Stimulated activated CD4-positive, alpha-beta T cell treated with anti-CD3 and anti-CD28 coated beads, Interleukin-15, amount 100 ng/mL, for 24 hours (primary cell): ENCODE measurements at places on chromosomes 3 and 15.

DNA sequence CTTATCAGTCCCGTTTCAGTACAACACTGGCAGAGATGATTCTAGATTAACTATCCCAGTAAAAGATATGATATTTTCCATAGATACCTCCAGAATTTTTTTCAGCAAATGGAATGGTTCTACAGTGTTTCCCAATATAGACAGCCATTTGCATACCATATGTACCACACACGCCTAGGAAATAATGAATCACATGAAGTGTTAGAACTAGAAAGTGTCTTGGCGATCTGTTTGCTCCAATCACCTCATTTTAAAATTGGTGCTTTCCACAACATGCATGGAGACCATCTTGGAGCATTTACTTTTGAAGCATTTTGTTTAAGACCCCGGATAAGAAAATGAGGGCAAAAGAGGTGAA, 2.0 kb downstream of the C2CD4A start:
- DNase-seq: no peak

DNA sequence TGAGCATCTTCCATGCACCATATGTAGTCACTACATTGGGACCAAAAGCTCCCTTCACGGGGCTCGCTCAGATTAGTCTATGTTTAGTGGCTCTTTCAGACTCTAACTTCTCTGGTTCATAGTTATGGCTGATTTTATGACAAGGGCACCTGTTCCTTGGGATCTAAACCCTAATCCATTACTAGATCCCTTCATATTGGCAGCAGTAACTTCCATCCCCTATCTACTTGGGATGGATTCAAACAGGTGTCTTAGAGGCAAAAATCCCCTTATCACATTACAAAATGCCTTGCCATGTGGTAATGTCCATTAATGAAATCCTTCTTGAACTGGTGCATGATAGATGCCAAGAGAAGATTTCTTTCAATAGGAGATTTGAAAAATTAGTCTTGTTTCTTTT, 96.7 kb upstream of the TP63 start:
- DNase-seq: no peak

- peak; percentile 31 for DNase-seq
These were observed 110.3 kb downstream of the CYP19A1 start for GRCh38 chr15:51227940-51228732.

DNA sequence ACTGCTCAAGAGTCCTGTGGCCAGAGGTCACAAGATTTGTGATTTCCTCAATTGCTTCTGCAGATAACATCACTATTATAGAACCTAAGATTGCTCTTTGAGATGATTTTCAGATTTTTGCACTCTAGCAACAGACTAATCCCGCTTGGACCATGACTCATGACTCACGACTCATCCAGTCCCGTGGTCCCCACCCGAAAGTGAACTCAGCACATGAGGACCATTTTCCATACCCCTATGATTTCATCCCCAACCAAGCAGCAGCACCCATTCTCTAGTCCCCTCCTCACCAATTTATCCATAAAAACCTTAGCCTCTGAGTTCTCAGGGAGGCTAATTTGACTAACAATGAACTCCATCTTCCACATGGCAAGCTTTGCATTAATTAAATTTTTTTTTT, 106.3 kb upstream of the ALCAM start:
- DNase-seq: peak; percentile 1

DNA sequence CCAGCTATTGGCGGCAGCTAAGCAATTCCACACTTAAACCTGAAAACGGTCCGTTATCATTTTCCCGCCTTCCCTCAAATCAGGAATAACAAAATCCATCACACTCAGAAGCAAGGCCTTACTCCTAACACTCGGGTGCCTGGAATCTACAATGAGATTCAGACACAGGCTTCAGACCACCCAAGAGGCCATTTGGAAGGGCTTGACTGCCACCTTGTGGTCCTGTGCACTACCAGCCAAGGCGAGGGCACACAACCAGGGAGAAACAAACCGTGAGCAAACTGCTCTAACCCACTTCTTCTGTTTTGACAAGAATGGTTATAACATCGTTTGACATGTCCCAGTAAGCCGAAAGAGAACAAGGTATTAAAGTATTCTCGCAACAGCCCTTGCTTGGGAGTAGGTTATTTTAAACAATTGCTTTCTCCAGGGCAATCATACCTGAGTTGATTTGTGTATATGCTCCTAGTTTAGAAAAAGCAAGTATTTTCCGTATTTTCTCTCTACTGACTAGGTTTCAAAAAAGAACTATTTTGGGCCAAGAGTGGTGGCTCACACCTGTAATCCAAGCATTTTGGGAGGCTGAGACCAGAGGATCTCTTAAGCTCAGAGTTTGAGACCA, 40.1 kb upstream of the TAFA4 start:
- peak; percentile 57 for DNase-seq

GRCh38 chr15:31263751-31264558, 62.7 kb upstream of the KLF13 start:
- peak; percentile 83 for DNase-seq

GRCh38 chr3:135271177-135272025, 476.3 kb downstream of the EPHB1 start:
- no peak for DNase-seq

- DNase-seq: no peak
These were observed 45.2 kb upstream of the AADACL2 start for GRCh38 chr3:151688571-151688970.

- DNase-seq: no peak
These were observed 95.0 kb upstream of the GADL1 start for GRCh38 chr3:30989276-30990030.

DNA sequence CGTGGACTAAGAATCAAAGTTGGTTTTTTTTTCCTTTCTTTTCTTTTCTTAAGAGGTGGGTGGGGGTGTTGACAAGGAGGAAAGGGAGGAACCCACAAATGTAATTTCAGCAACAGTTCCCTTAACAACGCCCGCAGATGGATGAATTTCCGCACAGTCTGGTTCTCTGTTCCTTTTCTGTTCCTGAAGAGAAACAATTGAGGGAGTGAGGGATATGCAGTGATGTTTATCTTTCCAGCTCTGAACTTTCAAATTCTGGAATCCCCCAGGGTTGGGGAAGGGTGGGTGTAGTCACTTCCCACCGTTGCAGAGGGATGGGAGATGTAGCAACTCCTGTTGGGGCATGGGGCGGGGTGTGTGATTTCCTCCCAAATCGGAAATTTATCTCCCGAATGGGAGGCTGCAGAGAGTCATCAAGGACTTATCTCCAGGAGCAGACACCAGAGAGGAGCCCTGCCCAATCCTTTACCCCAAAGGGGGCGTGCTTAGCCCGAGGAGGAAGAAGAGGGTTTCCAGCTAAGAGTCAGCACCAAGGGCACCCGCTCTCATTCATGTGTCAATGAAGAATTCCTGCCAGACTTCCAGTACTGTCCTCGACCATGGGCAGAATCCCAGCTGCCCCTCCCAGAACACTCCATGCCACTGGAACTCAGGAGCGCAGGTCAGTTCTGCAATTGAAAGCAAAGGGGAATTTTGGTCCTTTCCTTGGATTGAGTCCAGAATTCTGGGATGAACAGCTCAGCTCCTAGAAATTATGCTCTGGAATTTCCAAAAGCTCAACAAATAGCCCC, 35.0 kb upstream of the CFAP161 start:
- no peak for DNase-seq

- DNase-seq: no peak
These were observed 2.7 kb downstream of the C3orf22 start for GRCh38 chr3:126555795-126556636.

DNA sequence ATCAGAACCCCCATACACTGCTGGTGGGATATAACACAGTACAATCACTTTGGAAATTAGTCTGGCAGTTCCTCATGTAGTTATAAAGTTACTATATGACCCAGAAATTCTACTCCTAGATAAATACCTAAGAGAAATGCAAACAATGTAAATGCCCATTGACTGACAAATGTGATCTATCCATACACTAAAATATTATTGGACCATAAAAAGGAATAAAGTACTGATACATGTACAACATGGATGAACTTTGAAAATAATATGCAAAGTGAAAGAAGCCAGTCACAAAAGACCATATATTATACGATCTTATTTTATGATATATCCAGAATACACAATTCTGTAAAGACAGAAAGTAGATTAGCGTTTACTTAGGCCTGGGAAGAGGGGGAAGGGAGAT, 7.8 kb downstream of the IMPG2 start:
- DNase-seq: no peak

DNA sequence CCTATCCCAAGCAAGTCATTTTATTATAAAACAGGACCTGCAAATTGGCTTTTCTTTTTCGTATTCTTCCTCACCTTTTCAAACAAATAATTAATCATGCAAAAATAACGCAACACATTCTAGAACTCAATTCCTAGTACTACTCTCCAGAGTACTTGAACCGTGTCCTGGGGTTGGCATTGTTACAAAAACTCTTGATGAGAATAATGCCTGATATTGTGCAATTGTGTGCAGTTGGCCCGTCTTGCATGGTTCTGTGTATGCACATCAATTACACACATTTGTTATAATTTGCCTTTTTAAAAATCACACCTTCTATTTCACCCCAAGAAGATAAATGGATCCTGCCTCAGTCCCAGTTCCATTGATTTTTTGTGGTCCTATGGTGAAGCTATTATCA, 205.4 kb downstream of the EPHB1 start:
- no peak for DNase-seq

GRCh38 chr3:159150180-159150579, 348.3 kb downstream of the MFSD1 start:
- DNase-seq: no peak

- DNase-seq: no peak
These were observed 406.2 kb downstream of the RBMS3 start for GRCh38 chr3:29686889-29687592.

GRCh38 chr3:179972881-179973423, 63.8 kb downstream of the PEX5L start:
- DNase-seq: no peak

GRCh38 chr15:62083194-62084154, 16.7 kb downstream of the C2CD4A start:
- DNase-seq: no peak

GRCh38 chr3:52190294-52191074, 7.5 kb upstream of the ALAS1 start:
- no peak for DNase-seq

GRCh38 chr3:107651782-107652181, 129.0 kb downstream of the BBX start:
- no peak for DNase-seq

GRCh38 chr3:48303021-48303420, 30.4 kb downstream of the SPINK8 start:
- DNase-seq: no peak

- peak; percentile 29 for DNase-seq
These were observed 44.0 kb downstream of the MFSD1 start for GRCh38 chr3:158845765-158846350.

DNA sequence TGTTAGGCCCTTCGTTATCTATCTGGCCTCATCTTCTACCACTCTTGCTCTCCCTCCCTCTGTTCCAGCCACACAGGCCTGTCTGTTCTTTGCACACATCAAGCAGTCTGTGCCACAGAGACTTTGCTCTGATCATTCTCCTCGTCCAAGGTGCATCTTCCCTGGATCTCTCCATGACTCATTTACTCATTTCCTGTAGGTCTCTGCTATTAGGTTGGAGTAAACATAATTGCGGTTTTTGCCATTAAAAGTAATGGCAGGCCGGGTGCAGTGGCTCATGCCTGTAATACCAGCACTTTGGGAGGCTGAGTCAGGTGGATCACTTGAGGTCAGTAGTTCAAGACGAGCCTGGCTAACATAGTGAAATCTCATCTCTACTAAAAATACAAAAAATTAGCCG, 9.5 kb upstream of the C3orf49 start:
- no peak for DNase-seq

DNA sequence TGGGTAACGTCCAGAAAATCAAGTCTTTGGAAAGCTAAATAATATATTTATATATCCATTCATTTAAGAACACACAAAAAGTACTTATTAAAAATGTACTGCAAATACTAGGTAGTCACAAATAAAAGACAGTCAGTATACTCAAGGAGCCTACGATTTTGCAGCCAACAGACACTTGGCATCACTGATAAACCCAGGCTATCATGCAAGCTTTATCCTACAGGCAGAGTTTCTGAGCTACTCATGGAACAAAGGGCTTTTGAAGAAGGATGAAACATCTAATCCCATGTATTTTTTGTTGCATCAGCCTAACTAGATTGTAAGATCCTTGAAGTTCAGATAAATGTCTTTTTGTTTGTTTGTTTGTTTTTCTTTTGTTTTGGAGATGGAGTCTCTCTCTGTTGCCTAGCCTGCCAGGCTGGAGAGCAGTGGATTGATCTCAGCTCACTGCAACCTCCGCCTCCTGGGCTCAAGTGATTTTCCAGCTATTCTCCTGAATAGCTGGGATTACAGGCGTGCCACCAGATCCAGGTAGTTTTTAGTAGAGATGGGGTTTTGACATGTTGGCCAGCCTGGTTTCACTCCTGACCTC, 319.4 kb upstream of the MDFIC2 start:
- DNase-seq: no peak

- no peak for DNase-seq
These were observed 174.6 kb downstream of the ABHD5 start for GRCh38 chr3:43865351-43865750.

GRCh38 chr15:59838900-59839299, 149.8 kb upstream of the BNIP2 start:
- DNase-seq: peak; percentile 3

GRCh38 chr3:66172394-66172793, 48.4 kb upstream of the SLC25A26 start:
- DNase-seq: no peak

- DNase-seq: no peak
These were observed 2.2 kb upstream of the CALML4 start for GRCh38 chr15:68207176-68207935.

DNA sequence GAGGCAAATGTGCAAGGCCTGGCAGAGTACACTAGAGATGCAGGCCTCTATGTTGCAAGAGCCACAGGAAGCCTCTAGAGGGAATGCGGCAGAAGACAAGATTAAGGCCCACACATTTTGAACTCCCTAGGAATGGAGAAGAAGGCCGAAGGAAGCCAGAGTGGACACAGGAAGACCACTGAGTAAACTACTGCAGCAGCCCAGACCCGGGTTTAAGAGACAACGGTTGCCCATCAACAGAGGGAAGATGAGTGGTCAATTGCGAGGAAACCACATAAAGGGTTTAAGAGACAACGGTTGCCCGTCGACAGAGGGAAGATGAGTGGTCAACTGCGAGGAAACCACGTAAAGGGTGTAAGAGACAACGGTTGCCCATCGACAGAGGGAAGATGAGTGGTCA, 14.6 kb downstream of the CHSY1 start:
- no peak for DNase-seq

- no peak for DNase-seq
These were observed 137.3 kb upstream of the TSPAN3 start for GRCh38 chr15:77208241-77208640.

DNA sequence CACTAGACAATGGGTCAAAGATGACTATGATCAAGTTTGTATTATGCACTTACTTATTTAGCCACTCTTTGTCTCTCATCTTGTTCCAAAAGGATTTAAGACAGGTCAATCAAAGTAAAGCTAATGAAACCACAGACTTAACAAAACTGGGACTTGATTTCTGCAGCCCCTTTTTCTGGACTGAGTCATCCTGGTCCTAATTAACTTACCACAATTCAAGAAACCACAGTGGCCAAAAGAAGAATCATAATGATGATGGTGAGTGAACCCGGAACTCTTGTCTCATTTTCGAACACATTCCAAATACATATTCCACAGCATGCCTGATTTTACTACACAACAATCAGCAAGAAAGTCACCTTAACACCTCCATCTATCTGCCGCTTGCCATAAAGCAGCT, 1333.0 kb downstream of the ROBO1 start:
- DNase-seq: no peak

GRCh38 chr3:108953210-108953609, 469 bp downstream of the GUCA1C start:
- DNase-seq: no peak
